ENCODE measurements at places on chromosomes 1 and 21. TPM values are rescaled to one million over a fixed set of nuclear protein-coding genes. Genes with fewer than 3 reads are reported as not detected.

GRCh38 chr1:38370716-38371504 lies 324.3 kb upstream of the POU3F1 start:
- H3K4me1 ChIP-seq, result no peaks in the 10 kb centered on the region
- H3K27me3 ChIP-seq, result no peaks in the 10 kb centered on the region
- DNase-seq, result no peak
- H3K27ac ChIP-seq, result no peak overlapping the region

- no peaks in the 10 kb centered on the region for H3K27me3 ChIP-seq
- no peak for DNase-seq
- no peaks in the 10 kb centered on the region for H3K36me3 ChIP-seq
- no peak overlapping the region for H3K4me3 ChIP-seq
These were observed 154.5 kb downstream of the DENND1B start for GRCh38 chr1:197620714-197621163.

GRCh38 chr21:34202553-34203372 lies 129.4 kb downstream of the MRPS6 start:
- H3K4me3 ChIP-seq, result peak overlapping the region; percentile 16
- peaks cover 14% of the 10 kb centered on the region for H3K4me1 ChIP-seq
- no peaks in the 10 kb centered on the region for H3K36me3 ChIP-seq
- no peak overlapping the region for H3K27ac ChIP-seq
- peak; percentile 45 for DNase-seq

- H3K4me1 ChIP-seq, result no peaks in the 10 kb centered on the region
- H3K27me3 ChIP-seq, result no peaks in the 10 kb centered on the region
- no peak for DNase-seq
- no peaks in the 10 kb centered on the region for H3K36me3 ChIP-seq
- no peak overlapping the region for H3K4me3 ChIP-seq
These were observed 54.7 kb downstream of the LHX8 start for GRCh38 chr1:75188892-75189291.

GRCh38 chr1:92445865-92446264 lies 40.9 kb downstream of the GFI1 start:
- H3K4me3 ChIP-seq, result no peak overlapping the region
- H3K27me3 ChIP-seq, result no peaks in the 10 kb centered on the region
- no peaks in the 10 kb centered on the region for H3K36me3 ChIP-seq
- no peak for DNase-seq
- no peak overlapping the region for H3K27ac ChIP-seq
- no peaks in the 10 kb centered on the region for H3K4me1 ChIP-seq

The RXFP4 gene
- not detected for total RNA-seq
